ENCODE measurements at places on chromosomes 6 and 20.
A peak's percentile ranks its signal among the peaks of the same experiment; 100 is the strongest.

DNA sequence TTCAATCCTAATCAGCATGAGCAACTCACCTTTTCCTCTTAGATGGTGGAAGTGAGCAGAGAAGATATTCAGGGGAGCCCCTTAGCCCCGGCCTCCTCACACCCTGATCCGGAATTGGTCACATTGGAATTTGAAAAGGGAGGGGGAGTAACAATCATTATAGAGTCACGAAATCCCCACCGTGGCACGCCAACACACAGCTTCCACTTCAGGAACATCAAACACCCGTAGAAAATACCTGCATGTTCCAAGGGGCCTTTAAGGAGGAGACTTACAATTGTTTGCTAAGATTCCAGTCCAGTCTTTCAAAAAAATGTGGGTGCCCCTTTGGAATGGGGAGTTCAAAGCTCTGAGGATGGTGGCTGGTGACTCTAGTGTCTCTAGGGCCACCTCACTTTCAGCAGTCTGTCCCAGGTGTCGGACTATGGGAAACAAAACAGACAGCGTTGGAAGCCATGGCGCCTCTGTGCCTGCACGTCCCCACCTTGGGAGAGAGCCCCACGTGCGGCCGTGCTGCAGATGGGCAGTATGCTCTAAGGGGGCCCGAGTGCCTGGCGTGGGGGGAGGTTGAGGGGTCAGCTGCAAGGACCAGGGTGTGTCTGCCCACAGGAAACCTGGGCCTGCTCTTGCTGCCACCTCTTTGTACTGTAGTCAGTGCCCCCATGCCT is 2.4 kb downstream of the CD93 start:
- no peak for DNase-seq

GRCh38 chr6:129130959-129131681 is 248.2 kb downstream of the LAMA2 start:
- DNase-seq: no peak

- no peak for DNase-seq
Measured at GRCh38 chr6:103047567-103047966, 1654.1 kb downstream of the GRIK2 start.

GRCh38 chr6:138307816-138308730 is 69.6 kb upstream of the SMIM28 start:
- DNase-seq: no peak

DNA sequence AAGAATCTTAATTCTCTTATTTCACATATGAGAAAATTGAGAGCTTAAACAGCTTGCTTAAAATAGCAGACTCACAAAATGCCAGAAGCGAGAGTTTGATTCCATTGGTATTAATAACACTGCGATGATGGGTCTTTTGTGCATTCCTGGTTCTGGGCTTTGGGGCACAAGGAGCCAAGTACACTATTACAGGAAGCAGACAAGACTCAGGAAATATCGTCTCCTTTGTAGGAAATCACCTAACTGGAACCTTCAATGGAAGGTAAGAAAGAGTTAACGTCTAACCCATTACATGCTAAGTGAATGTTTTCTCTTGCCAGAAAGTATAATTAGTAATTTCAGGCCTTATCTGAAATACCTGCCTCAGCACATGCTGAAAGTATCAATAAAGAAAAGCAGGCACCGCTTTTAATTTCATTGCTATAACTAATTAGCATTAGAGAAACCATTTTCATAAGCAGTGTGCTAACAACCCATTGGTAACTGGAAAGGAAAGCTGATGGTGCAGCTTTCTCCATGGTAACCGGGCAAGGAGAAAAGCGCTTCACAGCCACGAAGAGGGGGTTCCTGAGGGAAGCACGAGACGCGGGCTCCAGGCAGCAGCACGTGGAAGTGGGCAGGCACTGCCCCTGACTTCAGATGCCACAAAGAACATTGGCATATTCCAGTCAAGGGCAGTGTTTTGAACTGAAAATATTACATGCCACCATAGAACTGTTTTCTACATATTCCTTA is 206.7 kb upstream of the AGPAT4 start:
- DNase-seq: no peak

- DNase-seq: no peak
Measured at GRCh38 chr6:14380901-14381828, 263.6 kb downstream of the CD83 start.

DNA sequence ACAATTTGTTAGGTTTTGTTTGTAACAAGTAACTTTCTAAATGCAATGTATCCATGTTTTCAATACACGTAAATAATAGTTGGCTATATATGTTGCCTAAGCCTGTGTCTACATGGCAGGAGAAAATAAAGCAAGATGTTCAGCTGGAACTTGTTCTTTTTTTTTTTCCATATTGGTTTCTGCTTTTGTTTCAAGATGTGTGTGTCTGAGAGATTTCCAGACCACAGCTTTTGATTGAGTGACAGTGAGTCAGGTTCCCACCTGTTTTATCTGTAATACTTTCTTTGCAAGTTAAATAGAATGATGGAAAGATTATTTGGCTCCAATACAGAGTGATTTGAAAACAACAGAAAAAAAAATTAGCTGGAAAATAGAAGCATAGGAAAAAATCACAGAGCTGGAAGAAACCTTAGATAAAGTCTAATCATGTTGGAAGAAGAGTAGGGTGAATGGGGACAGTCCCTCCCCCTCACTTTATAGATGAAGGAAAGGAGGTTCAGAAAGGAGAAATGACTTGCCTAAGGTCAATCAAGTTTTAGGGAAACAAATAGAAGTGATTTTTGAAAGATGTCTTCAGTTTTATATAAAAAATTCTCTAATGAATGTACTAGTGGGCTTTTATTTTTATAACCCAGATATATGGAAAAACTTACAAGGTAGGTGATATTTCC is 150.9 kb upstream of the STMND1 start:
- DNase-seq: no peak

DNA sequence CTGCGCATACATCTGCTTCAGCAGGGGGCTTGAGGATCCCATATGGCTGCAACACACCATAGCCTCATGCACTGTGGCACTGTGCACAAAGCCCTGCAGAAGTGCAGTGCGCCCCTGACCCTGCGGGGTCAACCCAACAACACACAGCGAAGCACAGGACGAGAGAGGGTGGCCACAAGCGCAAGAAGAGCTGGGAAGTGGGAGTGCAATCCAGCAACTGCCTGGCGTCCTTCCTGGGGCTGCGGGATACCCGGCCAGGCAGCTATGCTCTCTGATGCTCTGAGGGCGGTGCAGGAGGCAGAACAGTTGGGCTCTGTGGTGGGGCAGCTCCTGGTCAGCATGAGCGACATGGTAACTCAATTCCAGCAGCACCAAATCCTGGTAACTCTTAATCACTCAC is 5.6 kb upstream of the ACSS1 start:
- DNase-seq: no peak

DNA sequence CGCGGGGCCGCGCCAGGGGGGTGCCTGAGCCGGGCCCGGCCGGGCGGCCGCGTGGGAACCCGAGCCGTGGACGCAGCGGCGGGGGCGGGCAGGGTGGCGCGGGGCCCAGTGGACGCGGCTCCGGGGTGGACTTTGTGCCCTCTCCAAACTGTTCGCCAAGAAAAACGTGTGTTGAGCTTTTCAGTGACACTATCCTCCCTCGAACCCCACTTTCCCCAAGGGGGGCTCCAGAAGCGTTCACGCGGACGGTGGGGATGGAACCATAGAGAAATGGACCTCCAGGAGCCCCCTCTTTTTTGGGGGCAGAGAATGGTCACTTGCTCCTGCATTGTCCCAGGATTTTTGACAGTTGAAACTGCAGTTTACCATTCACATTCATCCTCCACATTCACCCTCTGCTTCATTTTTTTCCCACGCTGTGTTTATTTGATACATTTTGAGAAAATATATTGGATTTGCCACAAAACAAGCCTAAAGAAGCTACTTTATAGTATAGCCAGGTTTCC is 2.9 kb upstream of the HIVEP1 start:
- DNase-seq: no peak

DNA sequence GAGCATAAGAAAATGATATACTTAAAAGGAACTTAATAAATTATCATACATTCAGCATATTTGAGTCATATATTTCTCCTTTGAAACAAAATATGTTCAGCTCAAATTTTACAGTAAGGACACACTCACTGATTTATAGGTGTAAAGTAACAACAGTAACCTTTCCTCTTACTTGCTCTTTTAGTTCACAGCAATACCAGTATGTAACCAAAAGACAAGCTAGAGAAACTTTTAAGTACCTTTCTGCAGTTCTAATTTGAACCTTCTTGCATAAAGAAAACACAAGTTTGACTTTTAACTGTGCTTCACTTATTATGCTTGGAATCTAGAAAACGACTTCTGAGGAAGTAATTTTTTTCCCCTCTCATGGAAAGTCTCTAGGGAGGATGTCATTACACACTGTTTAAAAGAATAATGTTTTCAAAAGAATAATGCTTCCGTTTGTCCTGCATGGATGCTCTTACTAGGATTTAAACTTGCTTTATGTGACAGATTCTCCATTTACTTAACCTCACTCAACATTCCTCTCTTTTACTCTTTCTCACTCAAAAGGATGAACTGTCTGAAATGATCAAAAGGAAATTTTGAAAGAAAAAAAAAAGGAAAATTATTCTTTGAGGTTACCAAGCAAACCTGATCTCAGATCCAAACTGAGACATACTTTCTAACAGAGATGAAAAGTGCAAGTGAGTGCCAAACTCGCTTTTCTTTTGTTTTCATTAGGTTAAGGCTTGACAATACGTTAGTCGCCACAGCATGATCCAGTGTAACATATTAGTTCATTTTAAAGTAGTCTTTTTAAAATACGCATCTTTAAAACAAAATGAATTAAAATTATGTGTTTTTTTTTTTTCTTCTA is 22.4 kb upstream of the CALHM6 start:
- no peak for DNase-seq

- DNase-seq: no peak
Measured at GRCh38 chr20:58845706-58846105, 5.0 kb downstream of the GNAS-AS1 start.

DNA sequence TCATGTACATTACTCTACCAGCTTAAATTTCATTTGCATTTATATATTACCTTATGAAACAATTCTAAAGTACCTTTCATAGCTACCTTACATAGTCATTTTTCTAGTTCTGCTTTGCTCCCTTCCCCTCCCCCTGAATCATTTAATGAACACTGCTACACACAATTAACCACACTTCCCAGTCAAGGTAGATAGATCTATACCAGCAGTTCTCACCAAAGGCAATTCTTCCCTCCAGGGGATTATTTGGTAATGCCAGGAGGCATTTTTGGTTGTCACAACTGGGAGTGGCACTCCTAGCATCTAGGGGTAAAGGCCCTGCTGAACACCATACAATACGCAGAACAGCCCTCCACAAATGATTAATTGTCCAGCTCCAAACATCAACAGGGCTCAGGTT is 143.9 kb upstream of the SHLD1 start:
- no peak for DNase-seq

DNA sequence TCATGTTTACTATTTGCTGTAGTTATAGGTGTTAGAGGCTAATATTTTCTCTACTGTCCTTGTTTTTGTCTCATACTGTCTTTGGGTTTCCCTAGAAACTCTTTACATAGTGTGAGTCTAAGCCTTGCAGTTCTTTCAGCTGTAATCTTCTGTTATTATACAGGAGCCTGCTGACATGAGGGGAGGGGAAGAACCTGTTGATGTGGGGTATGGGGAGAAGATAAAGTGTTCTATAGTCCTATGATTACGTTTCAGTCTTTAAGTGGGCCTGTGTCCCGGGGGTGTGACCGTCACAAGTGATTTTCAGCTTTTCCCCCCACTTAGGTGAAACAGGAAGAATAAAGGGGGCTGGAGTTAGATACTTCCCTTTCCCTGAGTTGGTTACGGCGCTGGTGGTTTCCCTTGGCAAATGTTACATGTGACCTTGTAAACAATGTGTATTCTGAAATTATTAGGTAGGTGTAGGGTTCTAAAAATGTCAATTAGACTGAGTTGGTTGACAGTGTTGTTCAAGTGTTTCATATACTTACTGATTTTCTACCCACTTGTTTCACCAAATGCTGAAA is 41.3 kb downstream of the REV3L start:
- no peak for DNase-seq

- no peak for DNase-seq
Measured at GRCh38 chr6:136371959-136372358, 82.3 kb upstream of the BCLAF1 start.

GRCh38 chr20:31781945-31782344 is 37.2 kb upstream of the MYLK2 start:
- no peak for DNase-seq

GRCh38 chr6:113172531-113172966 is 684.6 kb upstream of the MARCKS start:
- DNase-seq: no peak

GRCh38 chr20:4946986-4947385 is 54.3 kb downstream of the SLC23A2 start:
- no peak for DNase-seq

GRCh38 chr6:66478705-66479104 is 771.7 kb upstream of the EYS start:
- DNase-seq: no peak

GRCh38 chr20:19851861-19852260 is 93.8 kb downstream of the RIN2 start:
- no peak for DNase-seq

- DNase-seq: no peak
Measured at GRCh38 chr6:91273729-91274128, 686.9 kb upstream of the MAP3K7 start.

- DNase-seq: no peak
Measured at GRCh38 chr6:109336221-109336961, 45.9 kb downstream of the CD164 start.

- DNase-seq: no peak
Measured at GRCh38 chr6:92188016-92188415, 1231.3 kb downstream of the EPHA7 start.

- no peak for DNase-seq
Measured at GRCh38 chr20:10610251-10610650, 63.5 kb downstream of the JAG1 start.

DNA sequence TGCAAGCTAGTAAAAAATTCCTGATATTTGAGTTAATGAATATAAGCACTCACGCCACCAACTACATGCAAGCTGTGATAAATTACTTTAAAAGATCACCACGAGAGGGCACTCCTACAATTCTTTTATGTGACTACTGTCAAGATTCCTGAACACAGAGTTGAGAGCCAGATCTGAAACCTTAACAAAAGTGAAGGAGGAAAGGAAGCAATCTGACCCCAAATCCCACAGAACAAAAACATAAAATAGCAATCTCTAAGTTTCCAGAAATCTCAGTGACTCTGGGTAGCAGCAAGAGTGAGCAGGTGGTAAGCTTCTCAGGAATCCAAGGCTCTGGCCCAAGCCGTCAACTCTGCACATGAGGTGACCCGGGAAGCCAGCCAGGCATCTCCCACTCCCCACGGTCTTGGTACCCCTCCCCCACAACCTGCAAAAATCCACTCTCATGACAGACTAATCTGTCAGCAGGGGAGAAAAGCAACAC is 55.1 kb downstream of the STAU1 start:
- DNase-seq: peak; percentile 32

DNA sequence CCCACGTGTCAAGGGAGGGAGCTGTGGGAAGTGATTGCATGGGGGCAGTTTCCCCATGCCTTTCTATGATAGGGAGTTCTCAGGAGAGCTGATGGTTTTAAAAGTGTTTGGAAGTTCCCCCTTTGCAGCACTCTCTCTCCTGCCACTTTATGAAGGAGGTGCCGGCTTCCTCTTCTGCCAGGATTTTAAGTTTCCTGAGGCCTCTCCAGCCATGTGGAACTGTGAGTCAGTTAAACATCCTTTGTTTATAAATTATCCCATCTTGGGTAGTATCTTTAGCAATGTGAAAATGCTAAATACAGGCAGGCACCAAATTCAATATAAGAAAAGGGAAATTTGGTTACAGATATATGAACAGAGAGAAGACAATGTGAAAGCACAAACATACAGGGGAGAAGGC is 96.4 kb upstream of the EPHA7 start:
- no peak for DNase-seq
